ACHN (cell line): ENCODE measurements at places on chromosomes 3 and 15.

- no peak for DNase-seq
Measured at GRCh38 chr3:50995085-50995824, 320.5 kb downstream of the DOCK3 start.

GRCh38 chr15:101424984-101425383 lies 64.5 kb downstream of the PCSK6 start:
- DNase-seq, result no peak

DNA sequence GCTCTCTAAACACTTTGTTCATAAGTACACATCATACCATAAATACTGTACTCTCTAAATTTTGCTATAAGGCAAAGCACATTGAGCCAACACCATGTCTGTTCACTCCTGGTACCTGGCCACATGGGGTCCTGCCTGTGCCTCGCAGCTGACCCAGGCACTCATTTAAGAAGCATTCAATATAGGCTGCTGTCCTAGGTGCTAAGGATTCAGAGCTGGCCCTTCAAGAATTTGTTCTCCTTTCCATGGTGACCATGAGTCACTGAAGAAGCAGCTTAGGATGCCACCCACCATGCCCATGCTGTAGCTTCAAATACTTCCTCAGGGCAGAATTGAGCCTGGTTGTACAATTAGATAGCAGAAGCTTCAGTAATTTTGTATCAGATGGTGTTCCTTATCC lies 119.2 kb upstream of the ZBED2 start:
- DNase-seq, result peak; percentile 83

GRCh38 chr3:24521420-24522145 lies 26.9 kb upstream of the THRB start:
- DNase-seq, result peak; percentile 31

DNA sequence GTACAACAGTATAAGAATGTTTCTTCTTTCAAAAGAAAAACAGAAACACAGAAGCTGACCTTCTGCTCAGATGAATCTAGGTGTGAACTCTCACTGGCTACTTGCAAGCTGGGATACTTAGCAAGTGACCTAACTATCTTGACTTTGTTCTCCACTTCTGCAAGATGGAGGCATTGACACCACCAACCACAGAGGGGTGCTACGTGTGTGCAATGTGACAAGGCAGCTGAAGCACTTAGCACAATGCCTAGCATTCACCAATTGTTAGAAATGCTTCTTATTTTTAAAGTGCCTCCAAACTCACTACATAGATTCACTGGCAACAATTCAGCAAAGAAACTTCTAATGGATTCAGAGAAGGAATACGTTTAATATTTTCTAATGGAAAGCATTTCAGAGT lies 331.4 kb upstream of the WNT5A start:
- DNase-seq, result no peak

GRCh38 chr3:141074529-141074928 lies 23.4 kb downstream of the SPSB4 start:
- no peak for DNase-seq

- DNase-seq, result no peak
Measured at GRCh38 chr3:134277066-134277660, 26.5 kb upstream of the RYK start.

- no peak for DNase-seq
Measured at GRCh38 chr15:36595611-36596010, 16.2 kb downstream of the CDIN1 start.

DNA sequence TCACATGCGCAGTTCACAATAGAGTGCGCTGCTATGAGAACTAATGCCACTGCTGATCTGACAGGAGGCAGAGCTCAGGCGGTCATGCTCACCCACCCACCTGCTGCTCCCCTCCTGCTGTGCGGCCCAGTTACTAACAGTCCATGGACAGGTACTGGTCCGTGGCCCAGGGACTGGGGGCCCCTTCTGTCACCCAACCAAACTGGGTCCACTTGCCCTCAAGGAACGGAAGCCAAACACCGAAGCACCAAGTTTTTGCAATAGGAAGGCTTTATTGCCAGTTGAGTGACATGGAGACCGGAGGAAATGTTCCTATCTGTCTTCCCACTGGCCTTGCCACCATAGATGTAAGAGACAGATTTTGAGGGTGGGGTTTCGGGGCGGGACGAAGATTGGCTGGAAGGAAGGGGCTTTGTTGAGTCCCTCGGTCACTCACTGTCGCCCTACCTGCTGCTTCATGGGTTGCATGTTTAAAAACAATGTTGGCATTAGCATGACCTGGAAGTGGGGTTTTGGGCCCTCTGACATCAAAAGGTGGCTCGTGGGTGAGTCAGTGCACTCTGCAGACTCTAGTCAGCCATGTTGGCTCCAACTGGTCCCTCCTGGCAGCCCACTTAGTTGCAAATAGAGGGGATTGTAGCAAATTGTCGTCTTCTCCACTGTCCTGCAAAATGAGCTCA lies 141.0 kb downstream of the TJP1 start:
- no peak for DNase-seq

DNA sequence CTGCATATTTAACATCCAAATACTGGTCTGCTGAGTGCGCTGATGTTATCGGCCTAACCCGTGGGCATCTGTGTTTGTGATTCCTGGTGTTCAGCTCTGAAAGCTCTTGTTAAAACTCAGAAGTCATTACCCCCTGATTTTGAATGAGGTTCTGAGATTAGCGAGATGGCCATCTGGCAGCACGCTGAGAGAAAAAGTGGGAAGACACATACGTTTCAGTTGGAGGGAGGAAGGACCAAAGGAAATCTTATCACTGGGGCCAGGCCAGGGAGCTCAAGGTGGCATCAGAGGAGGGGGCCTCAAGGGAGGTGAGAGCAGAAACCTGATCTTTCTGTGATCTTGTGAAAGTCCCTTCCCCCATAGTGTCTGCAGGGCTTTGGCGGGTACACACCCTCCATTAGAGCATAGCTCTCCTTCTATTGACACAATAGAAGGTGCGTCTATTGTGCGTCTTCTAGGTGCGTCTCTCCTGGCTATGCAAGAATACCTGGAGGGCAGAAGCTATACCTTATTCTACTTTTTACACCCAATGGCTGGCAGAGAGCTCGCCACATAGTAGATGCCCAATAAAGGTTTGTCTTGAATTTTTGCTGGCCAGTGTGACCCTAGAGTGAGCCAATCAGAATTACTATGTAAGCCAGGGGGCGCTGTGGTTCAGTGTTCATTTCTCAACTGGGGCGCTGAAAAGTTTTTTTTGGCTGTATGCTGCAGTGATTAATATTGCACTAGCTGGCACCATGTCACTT lies 182.4 kb downstream of the SHQ1 start:
- peak; percentile 39 for DNase-seq

DNA sequence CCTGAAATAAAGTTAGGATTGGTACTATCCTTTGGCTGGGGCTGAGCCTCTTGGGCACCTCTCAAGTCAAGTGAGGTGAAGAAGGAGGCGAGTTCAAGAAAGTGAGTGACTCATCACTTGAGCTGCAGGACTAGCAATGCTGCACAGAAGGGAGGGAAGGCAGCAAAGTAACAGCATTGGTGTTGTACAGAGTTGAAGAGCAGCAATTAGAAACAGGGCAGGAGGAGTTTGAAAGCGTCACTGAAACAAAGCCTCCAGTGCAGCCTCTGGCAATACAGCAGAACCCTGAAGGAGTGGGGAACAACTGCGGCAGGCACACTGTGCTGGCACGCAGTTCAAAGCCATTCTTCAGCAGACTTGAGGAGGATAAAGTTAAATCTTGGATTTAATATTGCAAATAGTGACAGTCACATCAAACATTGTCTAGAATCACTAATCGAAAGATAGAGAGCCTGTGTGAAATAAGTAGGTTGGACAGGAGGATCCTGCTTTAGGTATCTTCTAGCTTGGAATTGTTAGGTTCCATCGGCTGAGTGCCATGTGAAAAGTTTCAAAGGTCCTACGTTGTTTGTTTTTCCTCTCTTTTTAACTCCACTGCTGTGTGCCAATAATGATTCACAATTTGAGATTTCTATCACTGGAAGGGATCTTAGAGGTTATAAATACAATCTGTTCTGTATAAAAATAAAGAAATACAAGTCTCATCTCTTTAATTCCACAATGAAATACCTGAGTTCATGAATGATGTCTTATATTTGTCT lies 479.8 kb downstream of the NAALADL2 start:
- DNase-seq, result peak; percentile 66

GRCh38 chr3:63857311-63857710 lies 6.3 kb downstream of the THOC7 start:
- no peak for DNase-seq

DNA sequence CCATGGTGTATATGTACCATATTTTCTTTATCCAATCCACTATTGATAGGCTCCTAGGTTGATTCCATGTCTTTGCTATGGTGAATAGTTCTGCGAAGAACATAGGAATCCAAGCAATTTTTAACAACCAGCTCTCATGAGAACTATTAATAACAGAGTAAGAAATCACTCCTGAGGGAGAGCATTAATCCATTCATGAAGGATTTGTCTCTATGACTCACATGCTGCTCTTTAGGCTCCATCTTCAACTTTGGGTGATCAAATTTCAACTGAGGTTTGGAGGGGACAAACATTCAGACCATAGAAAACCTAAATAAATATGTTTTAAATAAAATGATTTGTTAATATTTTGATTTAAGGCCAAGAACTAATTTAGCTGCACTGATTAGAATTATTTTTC lies 147.4 kb downstream of the NSUN3 start:
- DNase-seq, result no peak

- no peak for DNase-seq
Measured at GRCh38 chr3:3633761-3634160, 165.5 kb upstream of the LRRN1 start.

- DNase-seq, result no peak
Measured at GRCh38 chr15:63461230-63461985, 43.0 kb upstream of the USP3 start.

- DNase-seq, result no peak
Measured at GRCh38 chr3:126912491-126913195, 70.3 kb upstream of the PLXNA1 start.

GRCh38 chr3:149343951-149344350 lies 10.5 kb upstream of the TM4SF18 start:
- no peak for DNase-seq
